AG04450 (cell line): ENCODE measurements at places on chromosomes 1 and 21.

GRCh38 chr1:8627728-8628127 lies 189.7 kb downstream of the RERE start:
- no peak for DNase-seq

DNA sequence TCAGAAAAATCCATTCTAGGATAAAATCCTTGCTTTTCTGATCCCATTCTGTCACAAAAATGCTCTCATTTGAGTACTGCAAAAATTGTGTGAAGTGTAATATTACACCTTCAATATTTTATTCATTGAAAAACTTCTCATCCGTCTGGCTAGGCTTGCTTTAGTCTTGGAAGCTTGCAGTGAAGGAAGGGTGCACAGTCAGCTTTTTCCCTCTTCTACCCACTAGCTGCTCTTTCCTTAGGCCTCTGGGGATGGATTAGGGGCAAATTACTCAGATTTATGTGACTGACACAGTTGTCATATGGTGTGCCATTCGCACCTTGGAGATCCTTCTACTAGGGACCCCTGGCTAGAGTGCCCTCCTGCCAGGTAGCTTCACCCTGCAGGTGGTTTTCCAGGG lies 32.1 kb downstream of the OVAAL start:
- DNase-seq = no peak

- no peak for DNase-seq
Observed at GRCh38 chr1:155966135-155966534, 12.2 kb downstream of the ARHGEF2 start.

GRCh38 chr1:80445033-80445432 lies 1355.7 kb upstream of the ADGRL2 start:
- DNase-seq = no peak

- no peak for DNase-seq
Observed at GRCh38 chr1:164562061-164562460, 3.1 kb downstream of the PBX1 start.

DNA sequence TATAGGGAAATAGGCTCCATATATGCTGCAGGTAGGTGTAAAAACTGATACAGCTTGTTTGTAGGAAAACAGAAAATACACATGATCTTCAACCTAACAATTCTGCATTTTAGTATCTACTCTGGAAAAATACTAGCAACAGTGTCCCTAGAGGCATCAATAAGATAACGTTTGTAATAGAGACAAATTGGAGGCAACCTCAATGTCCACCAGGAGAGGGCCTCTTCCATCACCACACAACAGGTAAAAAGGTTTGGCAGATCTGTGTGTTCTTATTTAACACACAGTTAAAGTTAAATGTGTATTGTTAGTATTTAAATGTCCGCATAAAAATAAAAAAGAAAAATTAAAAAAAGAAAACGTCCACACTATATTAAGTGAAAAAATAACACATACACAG lies 5.4 kb downstream of the EIF2D start:
- no peak for DNase-seq

DNA sequence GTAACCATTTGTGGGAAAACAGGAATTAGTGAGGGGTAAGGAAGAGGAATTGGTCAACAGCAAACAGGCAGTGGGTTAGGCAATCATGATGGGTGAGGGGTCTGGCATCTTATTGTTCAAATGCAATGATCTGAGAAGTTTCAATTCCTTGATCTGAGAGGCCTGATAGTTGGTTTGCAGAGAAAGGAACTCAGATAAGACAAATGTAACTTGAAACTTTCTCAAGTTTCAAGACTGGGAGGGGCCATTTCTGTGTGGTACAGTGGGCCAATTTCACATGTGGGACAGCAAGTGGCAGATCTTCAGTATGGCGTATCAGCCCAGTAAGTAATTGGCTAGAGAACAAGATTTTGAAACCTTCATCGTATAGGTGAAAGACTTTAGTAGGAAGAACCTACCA lies 102.5 kb downstream of the XPR1 start:
- no peak for DNase-seq

GRCh38 chr1:78090472-78091133 lies 44.8 kb downstream of the GIPC2 start:
- no peak for DNase-seq

DNA sequence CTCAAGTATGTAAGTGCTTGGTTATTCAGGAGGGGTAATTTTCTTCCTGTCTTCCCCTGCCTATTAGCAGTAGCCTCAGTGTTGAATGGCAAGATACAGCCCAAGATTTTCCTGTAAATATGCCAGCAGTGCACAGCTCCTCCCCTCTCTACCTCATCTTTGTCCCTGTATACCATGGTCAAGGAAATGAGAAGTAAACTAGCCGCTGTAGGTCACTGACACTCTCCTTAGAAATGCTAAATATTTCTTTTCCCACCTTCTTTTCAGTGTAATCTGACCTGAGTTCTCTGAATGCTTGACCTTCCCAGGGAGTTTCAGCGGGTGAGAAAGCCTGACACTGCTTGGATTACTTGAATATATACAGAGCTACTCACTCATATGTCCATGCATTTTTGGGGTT lies 84.1 kb upstream of the ZNF326 start:
- peak; percentile 85 for DNase-seq

GRCh38 chr1:174225499-174226204 lies 66.3 kb downstream of the RABGAP1L start:
- no peak for DNase-seq

DNA sequence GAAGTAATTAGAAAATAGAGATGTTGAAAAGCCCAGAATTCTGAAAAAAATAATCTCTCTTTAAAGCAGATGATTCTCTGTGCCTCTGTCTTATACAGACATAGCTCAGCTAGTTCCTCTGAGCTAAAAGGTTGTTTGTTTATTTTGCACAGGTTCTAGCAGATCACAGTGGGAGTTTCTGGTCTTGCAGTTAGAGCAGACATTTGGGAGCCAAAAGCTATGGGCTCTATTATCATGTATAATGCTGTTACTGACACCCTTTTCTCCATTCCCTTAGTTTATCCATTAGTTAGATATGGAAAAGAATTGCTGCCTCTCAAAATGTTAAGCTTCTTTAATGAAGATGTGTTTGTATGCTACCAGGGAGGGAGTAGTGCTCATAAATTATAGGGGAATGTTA lies 20.5 kb upstream of the CD55 start:
- no peak for DNase-seq

DNA sequence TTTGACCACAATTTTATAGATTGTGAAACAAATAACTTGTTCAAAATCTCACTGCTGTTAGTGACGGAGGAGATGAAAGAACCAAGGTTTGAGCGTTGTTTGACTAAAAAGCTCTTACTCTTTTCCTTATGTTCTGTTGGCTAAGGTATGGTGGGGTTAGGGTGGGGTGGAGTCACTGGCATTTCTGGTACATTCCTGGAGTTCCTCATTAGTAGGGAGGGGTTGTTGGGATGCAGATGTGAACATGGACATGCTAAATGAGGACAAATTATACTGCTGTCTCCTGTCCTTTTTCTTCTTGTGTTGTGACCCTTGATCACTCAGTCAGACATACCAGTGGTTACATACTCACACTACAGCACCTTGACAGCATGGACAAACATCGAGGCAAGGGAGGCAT lies 26.2 kb upstream of the CD1D start:
- DNase-seq = no peak

DNA sequence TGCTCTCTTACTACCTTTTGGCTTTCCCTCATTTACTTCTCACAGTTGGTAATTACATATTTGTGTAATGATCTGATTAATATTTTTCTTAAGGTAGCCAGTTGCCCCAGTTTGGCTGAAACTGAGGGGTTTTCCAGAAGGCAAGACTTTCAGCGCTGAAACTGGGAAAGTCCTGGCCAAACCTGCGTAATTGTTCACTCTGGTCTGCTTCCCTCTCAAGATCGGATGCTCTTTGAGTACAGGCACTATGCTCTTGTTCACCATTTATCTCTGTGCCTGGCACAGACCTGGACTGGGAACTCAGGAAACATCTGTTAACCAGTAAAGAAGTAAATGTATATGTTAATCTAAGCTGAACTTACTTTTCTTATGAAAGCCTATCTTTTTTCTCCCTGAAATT lies 209.6 kb upstream of the HOOK1 start:
- no peak for DNase-seq

- no peak for DNase-seq
Observed at GRCh38 chr1:228243093-228243492, 35.2 kb downstream of the OBSCN start.
